H54 (cell line): ENCODE measurements at places on chromosomes 3 and 15.

GRCh38 chr15:25022233-25022632 is 67.4 kb downstream of the SNRPN start:
- no peak for DNase-seq

GRCh38 chr3:119659606-119660291 is 640 bp downstream of the POPDC2 start:
- no peak for DNase-seq

DNA sequence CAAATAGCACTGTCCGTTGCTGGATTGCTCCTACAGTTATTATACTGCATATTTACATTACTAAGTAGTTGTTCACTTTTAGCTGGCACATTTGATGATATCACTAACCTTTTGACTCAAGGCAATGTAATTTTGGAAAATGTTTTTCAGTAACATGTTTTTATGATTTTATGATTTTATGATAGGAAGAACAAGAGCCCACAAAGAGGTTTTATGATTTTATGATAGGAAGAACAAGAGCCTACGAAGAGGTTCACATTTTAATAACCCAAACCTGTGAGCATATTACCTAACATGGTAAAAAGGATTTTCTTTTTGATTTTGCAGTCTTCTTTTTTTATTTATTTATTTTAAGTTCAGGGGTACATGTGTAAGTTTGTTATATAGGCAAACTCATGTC is 172.3 kb upstream of the TPM1 start:
- no peak for DNase-seq

- no peak for DNase-seq
These were observed 692.7 kb downstream of the MCTP2 start for GRCh38 chr15:94924057-94924456.

DNA sequence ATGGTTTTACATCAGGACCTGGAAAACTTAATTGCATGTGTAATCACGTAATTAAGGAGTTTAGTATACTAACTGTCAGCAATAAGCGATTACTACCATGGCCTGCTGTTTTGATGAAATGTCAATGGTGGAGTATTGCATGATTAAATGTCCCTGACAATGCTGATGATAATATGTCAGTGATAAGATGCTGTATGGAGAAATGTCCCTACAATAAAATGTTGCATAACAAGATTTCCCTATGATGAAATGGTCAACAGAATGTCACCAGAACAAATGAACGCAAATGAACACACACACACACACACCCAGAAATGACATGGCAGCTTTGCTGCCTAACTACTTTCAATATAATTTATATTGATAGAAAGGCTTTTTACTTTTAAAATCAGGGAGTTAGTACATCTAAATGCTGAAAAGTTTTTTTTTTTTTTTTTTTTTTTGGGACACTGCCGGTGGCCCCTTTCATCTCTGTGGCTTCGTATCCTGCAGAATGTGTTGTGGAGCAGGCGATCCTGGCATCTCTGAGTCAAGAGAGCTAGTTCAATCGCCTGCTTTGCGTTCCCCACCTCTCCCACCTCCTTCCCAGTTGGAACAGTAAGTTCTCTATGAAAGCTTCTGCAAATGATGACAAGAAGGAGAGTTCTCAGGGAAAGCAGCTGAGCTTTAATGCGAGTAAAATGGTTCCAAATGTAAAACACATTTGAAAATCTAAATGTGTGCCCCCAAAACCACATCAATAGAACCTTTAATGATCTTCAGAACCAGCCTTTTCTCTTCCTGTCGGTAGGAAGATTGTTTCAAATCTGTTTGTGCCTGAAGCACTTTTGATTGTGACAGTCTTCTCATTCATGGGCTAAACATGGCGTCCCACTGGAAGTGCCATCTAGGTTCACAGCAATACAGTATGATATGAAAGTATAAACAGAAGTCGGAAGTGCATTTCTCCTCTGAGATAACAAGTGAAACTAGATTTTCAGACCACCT is 170.1 kb upstream of the GBE1 start:
- no peak for DNase-seq

- DNase-seq: no peak
These were observed 35.6 kb downstream of the SRPRB start for GRCh38 chr3:133841196-133841595.

- peak; percentile 17 for DNase-seq
These were observed 103.0 kb downstream of the P3H2 start for GRCh38 chr3:190017521-190018288.

GRCh38 chr3:64158334-64158733 is 66.9 kb downstream of the PRICKLE2 start:
- no peak for DNase-seq

- DNase-seq: no peak
These were observed 496.3 kb downstream of the NLGN1 start for GRCh38 chr3:173893835-173894234.

DNA sequence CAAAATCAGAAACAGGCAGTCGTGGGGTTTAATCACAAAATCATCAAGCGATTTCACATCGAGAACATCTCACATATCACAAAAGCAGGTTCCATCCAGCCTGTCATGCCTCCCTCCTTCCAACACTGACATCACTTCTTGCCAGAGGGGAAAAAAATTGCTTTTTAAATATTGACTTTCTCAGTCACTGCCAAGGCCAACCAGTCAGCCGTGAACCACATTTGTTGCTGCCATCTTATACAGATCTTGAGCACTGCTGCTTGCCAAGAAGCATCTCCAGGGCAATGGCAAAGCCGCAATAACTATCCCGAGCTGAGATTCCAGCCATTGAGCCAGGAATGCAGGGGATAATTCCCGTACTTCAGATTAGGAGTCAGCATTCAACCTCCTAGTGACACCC is 174.6 kb downstream of the ANXA2 start:
- DNase-seq: no peak

- peak; percentile 68 for DNase-seq
These were observed 68.7 kb downstream of the CHRD start for GRCh38 chr3:184448321-184449160.

- no peak for DNase-seq
These were observed 125.3 kb downstream of the IGF1R start for GRCh38 chr15:98773616-98774015.

DNA sequence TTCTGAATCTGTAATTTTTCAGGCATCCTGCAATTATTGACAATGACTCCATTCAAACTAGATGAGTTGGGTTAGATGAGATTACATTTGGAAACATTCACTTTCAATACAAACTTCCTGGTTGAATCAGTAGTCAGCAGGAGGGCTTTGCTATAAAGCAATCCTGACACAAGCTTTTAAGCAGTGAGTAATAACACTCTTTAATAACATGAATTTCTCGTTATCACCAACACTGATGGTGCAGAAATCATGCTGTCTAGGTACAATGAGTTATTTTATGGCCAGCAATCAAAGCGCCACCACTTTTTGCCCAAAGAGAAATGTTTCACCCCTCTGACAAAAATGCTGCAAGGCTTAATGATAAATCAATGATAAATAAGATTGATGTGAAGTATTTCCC is 474.8 kb upstream of the CNTN4 start:
- no peak for DNase-seq

DNA sequence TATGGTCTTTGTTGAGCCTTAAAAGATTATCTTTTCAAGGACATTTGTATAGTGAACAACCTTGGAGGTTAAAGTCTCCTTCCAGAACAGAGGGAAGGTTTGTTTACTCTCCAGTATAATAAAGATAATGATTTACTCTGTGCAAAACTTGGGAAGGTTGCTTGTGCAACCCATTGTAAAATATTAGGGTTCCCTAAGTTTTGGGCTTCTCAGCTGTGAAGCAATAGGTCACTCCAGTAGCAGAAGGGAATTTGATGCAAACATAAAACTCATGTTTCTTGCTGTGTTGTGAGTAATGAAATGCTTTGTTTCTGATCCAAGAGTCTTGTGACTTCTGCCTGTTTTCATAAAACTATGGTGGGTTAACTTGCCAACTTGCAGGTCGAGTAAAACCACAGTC is 177.5 kb downstream of the SUCNR1 start:
- DNase-seq: no peak

DNA sequence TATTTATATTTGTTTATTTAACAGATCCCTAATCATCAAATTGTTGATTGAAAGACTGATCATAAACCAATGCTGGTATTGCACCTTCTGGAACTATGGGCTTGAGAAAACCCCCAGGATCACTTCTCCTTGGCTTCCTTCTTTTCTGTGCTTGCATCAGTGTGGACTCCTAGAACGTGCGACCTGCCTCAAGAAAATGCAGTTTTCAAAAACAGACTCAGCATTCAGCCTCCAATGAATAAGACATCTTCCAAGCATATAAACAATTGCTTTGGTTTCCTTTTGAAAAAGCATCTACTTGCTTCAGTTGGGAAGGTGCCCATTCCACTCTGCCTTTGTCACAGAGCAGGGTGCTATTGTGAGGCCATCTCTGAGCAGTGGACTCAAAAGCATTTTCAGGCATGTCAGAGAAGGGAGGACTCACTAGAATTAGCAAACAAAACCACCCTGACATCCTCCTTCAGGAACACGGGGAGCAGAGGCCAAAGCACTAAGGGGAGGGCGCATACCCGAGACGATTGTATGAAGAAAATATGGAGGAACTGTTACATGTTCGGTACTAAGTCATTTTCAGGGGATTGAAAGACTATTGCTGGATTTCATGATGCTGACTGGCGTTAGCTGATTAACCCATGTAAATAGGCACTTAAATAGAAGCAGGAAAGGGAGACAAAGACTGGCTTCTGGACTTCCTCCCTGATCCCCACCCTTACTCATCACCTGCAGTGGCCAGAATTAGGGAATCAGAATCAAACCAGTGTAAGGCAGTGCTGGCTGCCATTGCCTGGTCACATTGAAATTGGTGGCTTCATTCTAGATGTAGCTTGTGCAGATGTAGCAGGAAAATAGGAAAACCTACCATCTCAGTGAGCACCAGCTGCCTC is 14.7 kb downstream of the THBS1 start:
- DNase-seq: no peak

DNA sequence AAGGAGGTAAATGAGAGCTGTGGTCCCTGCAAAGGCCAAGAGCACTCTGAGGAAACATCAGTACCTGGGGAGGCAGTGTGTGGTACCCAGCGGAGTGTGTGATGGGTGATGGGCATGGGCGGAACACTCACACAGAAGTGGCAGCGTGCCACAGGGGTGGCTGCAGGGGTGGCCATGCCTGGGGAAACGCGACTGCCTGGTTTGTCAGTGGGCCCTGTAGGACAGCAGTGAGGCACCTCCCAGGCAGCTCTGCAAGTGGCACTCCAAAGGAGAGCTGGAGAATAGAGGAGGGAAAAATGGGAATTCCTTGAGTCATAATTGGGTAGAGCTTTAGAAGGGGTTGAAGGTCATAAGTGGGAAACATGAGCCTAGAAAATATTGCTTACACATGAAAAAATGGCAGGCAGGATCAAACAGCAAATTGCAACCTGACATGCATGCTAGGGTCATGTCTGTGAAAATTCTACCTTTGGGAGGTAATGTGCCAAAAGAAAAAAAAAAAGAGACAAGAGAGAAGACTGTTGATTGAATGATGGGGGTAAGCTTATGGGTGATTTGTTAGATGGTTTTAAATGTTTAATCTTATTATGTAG is 138.4 kb downstream of the RPLP1 start:
- no peak for DNase-seq

DNA sequence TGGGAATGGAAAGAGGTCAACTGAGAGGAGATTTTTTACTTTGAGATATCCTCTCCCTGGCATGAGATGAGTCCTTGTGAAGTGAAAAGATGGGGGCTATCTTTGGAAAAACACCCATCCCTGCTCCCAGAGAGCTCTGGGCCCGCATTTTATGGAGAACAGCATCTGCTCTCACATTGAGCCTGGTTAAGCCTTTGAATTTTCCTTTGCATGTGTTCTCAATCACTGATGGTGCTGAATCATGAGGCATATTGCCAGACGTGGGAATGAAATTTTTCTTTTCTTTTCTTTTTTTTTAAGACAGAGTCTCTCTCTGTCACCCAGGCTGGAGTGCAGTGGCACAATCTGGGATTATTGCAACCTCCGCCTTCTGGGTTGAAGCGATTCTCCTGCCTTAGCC is 24.4 kb downstream of the TMEM45A start:
- no peak for DNase-seq

DNA sequence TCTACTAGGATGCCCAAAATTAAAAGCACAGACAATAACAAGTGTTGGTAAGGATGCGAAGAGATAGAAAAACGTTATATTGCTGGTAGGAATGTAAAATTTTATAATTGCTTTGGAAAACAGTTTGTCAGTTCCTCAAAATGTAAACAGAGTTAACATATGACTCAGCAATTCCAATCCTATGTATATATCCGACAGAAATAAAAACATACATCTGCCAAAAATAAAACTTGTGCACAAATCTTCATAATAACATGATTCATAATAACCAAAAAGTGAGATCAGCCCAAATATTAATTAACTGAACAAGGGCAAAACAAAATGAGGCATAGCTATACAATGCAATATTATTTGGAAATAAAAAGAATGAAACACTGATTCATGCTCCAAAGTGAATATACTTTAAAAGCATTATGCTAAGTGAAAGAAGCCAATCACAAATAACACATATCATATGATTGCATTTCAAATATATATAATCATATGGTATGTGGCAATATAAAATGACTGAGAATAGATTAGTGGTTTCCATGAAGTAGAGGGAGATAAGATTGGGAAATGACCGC is 609.3 kb downstream of the IGSF11 start:
- DNase-seq: no peak

- DNase-seq: no peak
These were observed 36.8 kb upstream of the POLG start for GRCh38 chr15:89371228-89372044.

GRCh38 chr3:8727605-8728512 is 5.7 kb upstream of the CAV3 start:
- no peak for DNase-seq

DNA sequence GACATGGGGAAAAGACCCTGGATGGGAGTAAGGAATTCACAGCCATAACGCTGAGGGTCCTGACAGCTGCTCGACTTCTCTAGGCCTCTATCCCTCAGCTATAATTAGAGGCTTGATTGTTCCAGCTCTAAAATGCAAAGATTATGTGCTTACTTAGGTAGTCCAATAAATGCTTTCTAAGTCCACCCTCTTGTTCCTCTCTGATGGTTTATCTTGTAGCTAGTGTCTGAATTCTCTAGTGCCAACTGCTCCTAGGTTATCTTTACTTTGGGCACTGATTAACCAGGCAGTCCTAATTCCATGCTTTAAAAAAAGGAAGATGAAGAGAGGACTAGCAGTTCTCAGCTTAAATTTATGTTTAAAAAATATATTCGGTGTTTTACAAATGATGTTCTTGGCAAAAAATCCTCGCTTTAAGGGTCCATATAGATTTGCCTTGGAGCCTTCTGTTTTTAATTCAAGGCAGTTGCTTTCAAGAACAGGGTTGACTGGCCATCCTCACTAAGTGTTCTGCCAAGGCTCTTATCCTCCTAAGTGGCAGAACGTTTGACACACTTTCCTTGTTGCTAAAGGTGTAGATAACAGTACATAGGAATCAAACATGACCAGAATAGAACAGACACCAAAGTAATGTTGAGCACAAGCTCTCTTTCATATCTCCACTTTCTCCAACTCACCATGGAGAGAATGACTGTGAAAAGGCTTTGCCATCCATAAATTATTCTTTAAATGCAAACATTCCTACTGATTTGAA is 60.6 kb downstream of the THRB start:
- no peak for DNase-seq
